Stimulated activated CD4-positive, alpha-beta T cell treated with anti-CD3 and anti-CD28 coated beads, Interleukin-2, amount 100 ng/mL, for 48 hours (primary cell): ENCODE measurements at places on chromosomes 13 and 19.

- DNase-seq, result no peak
These were observed 17.5 kb downstream of the FUZ start for GRCh38 chr19:49795615-49796014.

- peak; percentile 31 for DNase-seq
These were observed 1.3 kb upstream of the INTS6 start for GRCh38 chr13:51453959-51454703.

DNA sequence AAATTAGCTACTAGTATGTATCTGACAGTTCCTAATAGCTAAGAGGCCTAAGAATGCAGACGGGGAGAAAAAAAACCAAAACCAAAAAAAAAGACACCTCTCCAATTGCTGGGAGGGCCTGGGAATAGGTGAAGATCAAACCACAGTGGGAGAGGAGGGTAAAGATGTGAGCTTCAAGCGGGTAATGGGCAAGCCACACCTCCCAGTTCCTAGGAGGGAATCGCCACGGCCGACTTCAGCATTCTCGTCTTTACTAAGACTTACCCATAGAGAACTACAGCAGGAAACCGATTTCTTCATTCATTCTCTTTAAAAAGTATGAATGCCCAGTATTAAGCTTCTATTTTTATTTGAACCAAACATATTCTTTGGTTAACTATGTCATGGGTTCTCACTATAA, 5.6 kb upstream of the EEF1AKMT1 start:
- no peak for DNase-seq

DNA sequence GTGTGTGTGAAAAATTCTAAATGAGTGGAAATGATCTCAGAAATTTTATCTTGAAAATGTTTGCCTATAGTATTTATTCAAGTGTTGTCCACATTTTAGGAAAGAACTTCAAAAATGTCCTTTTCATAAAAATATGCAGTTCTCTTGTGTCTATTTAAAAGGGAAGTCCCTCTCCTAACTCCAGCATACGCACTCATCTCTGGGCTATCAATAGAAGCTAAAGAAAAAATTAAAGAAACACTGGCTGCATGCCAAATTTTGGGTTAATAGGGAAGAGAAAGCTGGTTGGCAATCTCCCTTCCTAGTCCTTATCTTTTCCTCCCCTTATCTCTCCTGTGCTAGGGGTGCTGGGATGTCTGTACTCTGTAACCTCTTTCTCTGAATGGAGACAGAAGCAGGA, 313.3 kb downstream of the ENOX1 start:
- no peak for DNase-seq

- no peak for DNase-seq
These were observed 27.5 kb downstream of the SPTBN4 start for GRCh38 chr19:40494191-40494838.

DNA sequence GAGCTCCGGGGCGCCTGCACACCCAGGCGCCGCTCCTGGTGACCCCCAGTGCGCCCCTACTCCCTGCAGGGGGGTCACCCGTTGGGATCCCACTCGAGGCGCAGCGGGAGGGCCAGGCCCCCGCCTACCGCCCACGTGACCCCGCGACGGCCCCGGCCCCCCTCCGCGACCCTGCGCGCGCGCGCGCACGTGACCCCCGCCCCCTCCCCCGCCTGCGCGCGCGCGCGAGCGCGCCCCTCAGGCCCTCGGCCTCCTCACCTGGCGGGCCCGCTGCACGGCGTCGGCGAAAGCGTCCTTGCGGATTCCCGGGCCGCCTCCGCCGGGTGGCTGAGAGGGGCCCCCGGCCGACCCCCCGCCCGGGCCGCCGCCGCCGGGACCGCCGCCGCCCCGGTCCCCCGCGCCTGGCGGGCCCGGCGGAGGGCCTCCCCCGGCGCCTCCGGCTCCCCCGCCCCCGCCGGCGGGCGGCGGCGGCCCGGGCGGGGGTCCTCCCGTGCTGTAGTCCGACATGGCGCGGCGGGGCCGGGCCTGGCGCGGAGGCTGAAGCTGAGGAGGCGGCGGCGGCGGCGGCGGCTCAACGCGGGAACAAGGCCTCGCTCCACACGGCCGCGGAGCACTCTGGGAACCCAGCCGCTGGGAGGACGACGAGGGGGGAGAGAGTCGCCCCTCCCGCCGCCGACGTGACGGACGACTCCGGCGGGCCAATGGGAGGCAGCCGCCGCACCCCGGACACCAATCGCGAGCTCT, at the start of gene KHSRP:
TSS of gene KHSRP (minus strand) at position 617 of the 744 bp plus-strand sequence. CDS start at position 507, 110 bp downstream.
- no peak for DNase-seq

DNA sequence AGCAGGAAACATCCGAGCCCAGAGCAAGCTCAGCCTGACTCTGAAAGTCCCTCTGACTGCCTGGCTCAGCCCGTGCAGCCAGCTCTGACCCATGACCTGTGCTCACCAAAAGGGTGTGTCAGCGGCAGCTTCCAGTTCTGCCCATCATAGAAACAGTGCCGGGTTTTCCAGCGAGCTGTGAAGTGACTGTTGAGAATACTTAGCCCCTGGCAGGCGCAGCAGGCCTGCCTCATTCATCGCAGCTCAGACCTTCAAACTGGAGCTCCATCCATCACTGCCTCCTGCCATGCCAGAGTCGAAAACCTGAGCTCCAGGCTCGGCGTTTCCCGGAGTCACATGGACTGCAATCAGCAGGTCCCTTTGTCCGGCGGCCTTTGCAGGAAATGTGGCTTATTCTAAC, 16.3 kb upstream of the GSX1 start:
- no peak for DNase-seq
